Stimulated activated CD4-positive, alpha-beta T cell treated with anti-CD3 and anti-CD28 coated beads, Interleukin-12 subunit alpha, Interleukin-12 subunit beta, amount 100 ng/mL, for 4 hours (primary cell): ENCODE measurements at places on chromosomes 5 and 9.

DNA sequence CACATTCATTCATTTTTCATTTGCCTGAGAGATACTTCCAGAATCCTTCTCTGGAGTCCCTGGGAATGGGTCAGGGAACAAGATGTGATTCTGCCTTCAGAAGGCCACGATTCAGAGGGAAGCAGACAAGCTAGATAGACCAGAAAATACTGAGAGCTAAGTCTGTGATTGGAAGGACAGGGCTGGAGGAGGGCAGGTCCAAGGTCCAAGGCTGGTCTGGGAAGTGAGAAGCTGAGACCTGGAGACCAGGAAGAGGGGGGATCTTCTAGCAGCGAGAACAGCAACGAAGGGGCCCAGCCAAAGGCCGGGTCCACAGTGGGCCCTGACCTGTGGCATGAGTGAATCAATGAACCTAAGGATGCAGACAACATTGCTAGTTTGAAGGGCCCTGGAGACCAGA is 4.1 kb upstream of the IER5L start:
- no peak for DNase-seq

GRCh38 chr5:418162-419121 is 24.5 kb upstream of the EXOC3 start:
- DNase-seq = no peak

GRCh38 chr5:111787006-111787405 is 30.0 kb upstream of the NREP start:
- DNase-seq = no peak

- no peak for DNase-seq
These were observed 340.3 kb downstream of the KDM4C start for GRCh38 chr9:7097785-7098752.

DNA sequence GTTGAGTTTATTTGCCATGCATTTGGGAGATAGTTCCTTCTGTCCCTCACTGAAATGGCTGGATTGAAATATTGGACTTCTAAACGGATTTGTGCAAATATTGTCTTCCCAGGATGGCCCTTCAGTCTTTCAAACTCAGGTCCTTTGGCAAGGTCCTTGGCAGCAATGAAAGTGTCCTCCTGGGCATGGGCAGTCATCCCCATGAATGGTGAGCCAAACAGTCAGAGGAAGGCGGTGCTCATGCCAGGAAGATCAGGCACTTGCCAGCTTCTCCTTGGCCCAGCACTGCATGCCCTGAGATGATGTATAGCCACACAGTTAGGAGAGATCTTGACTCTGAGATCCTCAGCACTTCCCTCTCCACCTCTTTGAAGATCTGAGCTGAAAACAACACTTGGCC is 221.4 kb upstream of the KLF4 start:
- no peak for DNase-seq

- DNase-seq = no peak
These were observed 16.3 kb upstream of the IGFBPL1 start for GRCh38 chr9:38440516-38440915.

GRCh38 chr9:128182893-128183588 is 8.3 kb downstream of the CIZ1 start:
- DNase-seq = no peak

GRCh38 chr5:5487585-5488360 is 65.3 kb downstream of the ICE1 start:
- DNase-seq = no peak

DNA sequence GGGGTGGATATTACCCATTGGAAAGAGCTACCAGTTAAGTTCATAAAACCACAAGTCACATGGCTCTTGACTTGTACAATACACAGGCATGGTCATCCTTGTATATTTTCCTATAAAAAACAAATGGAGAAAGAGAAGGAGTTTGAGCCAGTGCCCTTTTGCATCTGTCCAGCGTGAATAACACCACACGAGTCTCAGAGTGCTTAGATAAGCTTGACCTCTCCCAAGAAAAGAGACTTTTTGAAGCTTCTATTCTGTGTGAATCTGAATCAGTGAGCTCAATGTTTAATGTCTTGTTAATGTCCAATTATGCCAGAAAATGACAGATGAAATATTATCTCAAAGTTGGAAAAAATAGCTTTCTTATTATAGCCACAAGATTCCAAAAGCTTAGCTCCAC is 30.9 kb upstream of the LPAR1 start:
- DNase-seq = no peak

GRCh38 chr5:144464306-144464705 is 293.6 kb downstream of the KCTD16 start:
- no peak for DNase-seq

DNA sequence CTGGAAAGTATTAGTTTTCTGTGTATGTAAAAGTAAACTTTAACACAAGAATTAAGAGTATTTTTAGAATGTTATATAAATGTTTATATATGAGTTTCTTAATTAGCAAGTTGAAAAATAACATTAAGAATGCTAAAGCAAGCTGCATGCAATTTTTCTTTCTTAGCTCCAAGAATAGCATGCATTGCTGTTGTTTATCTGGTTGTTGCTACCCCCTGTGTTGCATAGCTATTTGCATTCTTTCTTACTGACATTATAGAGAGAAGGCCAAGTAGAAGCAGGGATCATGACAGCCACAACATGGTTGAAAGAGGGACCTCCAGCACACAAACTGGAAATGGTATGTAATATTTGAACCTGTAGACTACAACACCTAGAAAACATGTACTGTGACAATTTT is 94.8 kb downstream of the ERCC6L2 start:
- no peak for DNase-seq

DNA sequence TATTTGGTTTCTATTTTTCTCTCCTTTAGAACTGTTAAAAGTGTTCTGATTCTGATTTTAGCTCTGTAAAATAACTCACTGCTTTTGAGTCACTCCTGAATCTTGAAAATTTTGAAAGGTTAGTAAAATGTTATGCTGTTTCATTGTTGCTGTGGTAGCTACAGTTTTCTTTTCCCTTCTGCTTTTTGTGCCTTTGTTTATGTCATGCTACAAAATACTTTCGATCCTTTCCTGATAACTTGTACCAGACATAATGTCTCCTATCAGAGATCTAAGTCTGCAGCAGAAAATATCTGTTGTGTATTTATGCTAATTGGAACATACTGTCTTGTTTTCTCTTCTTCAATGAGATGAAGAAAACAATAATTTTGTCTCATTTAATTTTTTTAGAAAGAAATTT is 26.9 kb upstream of the CEP120 start:
- no peak for DNase-seq
